MV-4-11 (cell line): ENCODE measurements at places on chromosomes 5 and 9.

DNA sequence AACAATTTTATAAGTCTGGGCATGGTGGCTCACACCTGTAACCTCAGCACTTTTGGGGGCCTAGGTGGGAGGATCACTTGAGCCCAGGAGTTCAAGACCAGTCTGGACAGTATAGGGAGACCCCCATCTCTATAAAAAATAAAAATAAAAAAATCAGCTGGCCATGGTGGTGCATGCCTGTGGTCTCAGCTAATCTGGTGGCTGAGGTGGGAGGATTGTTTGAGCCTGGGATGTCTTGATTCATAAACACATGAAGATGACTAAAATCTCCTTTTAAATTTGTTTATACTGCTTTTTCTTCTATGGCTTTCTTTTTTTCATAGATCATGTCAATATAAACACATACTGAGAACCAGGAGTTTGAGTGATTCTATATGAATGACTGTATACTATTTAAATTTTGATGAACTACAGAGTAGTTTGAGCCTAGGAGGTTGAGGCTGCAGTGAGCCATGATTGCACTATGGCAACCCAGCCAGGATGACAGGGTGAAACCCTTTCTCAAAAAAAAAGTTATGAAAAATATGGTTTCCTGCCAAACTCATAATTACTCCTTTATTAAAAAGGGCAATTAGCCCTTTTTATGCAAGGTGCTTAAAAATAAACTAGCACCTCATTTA, 14.2 kb downstream of the RIC1 start:
- no peak for DNase-seq

DNA sequence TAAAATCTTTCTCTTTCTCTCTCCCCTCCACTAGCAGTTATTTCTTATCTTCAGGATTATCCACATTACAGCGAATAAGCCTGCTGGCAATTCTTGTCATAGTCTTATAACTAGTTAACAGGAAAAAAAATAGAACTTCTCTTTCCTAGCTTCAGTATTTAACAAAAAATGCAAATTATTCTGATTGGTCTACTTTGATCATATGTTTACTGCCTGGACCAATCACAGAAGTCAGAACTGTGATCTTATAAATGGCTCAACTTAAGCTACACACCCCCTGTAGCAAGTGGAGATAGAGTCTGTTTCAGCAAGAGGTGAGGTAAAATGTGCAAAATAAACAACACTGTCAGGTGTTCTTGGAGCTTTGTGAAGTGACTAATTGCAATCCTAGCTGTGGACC, 389.4 kb upstream of the TUSC1 start:
- no peak for DNase-seq

- no peak for DNase-seq
Observed at GRCh38 chr9:10168241-10168640, 444.6 kb downstream of the PTPRD start.

GRCh38 chr9:6512085-6512657, 99.2 kb downstream of the UHRF2 start:
- no peak for DNase-seq

DNA sequence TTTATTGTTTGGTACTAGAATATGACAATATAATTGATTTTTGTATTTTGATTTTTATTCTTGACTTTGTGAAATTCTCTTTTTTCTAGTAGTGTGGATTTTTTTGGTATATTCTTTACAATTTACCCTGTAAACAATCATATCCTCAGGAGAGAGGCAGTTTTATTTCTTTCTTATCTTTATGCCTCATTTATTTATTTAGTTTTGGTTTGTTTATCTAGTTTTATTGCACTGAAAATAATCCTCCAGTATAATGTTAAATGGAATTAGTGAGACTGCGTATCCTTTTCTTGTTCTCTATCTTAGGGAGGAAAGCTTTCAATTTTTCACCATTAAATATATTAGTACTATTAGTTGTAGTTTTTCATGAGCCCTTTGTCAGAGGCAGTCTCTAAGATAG, 109.4 kb downstream of the MACROH2A1 start:
- no peak for DNase-seq

- peak; percentile 49 for DNase-seq
Observed at GRCh38 chr5:62779010-62779422, 200.4 kb downstream of the LRRC70 start.

- no peak for DNase-seq
Observed at GRCh38 chr5:62376064-62376463, 27.6 kb downstream of the DIMT1 start.

- DNase-seq = no peak
Observed at GRCh38 chr9:124574534-124575375, 67.6 kb upstream of the NR5A1 start.

DNA sequence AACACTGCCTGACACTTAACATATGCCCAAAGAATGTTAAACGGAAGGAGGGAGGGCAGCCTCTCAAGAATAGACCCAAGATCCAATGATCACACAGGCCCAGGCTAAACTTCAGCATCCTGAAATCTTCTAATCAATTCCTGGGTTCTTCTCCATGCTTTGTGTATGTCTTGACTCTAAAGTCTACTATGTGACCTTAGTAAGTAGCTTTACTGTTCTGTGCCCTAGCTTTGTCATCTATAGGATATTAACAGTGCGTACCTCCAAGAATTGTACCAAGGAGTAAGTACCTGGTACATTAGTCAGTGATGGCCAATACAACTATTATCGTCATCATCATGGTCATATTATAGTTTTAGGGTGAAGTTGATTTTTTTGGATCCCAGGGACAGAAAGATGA, 96.6 kb downstream of the SGCD start:
- no peak for DNase-seq

DNA sequence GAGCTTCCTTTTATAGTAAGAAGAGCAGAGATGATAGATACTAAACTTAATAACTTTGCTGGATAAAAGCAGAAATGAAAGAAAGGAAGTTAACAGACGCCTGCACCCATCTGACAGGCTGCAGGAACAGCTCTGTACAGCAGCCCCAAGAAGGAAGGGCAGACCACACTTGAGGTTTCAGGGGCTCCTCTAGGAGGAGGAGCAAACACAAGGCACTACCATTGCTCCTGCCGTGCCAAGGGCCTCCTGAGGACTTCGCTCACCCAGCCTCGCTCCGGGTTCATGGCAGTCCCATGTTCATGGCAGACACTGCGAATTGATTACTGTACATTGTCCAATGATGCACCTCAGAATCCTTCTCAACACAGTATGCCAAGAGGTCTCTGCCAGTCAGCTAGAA, 85.1 kb downstream of the AMBP start:
- DNase-seq = peak; percentile 96

- no peak for DNase-seq
Observed at GRCh38 chr9:126927419-126927818, 12.8 kb downstream of the RALGPS1 start.

DNA sequence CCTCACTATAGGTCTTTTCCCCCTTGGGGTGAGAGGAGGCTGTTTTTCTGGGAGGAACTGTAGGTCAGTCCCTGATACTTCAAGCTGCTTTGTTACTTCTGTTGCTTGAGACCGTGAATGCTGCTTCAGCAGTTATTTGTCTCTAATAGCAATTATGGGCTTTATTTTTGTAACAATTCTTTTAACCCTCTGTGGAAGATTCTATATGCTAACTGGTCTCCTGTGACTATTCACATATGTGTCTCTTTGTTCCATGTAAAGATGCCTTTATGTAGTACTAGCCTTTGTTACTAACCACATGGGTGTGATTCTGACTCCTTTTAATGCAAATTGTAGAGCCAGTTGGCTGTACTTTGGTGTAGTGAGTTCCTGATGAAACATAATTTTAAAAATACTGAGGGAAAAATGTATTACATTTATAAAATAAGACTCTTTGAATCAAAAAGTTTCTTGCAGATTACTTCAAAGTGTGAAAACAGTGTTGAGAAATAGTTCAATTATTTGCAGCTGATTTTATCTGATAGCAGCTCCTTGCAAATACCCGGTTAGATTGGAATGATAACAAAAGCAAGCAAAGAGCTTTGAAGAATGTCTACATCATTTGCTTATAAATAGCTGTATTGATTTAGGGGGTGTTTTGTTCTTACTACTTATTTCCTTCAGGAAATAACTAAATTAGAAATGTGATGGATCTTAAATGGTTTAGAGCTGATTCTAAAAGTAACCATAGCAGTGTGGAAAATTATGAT, 46.6 kb downstream of the ANGPTL2 start:
- no peak for DNase-seq

DNA sequence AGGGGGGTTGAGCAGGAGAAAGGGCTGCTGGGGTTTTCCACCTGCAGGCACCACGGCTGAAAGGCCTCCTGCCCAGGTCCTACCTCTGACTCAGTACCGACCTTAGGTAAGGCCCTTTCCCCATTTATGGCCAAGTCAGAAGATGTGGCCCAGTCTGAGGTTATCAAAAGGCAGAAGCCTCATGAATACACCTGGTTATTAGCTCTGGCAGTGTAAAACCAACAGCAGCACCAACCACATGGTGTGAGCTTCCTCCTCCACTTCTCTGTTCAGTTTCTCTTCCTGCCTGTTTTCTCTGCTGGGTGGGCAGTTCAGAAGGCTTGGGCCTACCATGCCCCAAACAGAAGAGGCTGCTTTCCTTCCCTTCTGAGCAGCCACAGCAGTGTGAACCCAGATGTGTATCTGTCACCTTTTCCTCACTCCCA, 86.9 kb downstream of the UGCG start:
- peak; percentile 84 for DNase-seq

- DNase-seq = no peak
Observed at GRCh38 chr5:31948006-31948405, 226.1 kb downstream of the GOLPH3 start.

DNA sequence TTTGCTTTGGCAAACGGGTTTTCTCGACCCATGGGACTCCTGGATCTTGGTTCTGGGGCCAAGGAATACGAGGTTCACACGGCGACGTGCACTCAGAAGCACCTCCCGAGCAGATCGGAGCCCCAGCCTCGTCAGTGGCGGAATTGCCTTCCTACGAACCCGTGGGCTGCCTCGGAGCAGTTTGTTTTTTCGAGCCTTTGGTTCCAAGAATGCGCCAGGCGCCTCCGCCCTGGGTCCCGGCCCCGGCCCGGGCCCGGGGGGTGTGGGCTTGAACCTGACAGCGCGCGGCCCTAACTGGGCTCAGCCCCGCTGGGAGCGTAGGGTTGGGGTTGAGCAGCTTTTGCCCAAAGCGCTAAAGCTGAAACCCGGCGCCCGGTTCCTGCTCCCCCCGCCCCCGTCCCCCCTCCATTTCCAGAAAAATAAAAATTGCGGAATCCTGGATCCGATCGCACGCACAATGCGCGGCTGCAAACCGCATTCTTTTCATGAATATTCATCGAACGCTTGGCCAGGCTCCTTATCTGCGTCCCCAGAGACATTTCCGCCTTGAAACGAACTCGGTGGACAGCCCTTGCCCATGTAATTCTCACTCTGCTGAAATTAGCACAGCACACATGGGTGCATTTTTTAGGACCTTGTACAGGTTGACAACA, 1.0 kb downstream of the BASP1 start:
- no peak for DNase-seq

DNA sequence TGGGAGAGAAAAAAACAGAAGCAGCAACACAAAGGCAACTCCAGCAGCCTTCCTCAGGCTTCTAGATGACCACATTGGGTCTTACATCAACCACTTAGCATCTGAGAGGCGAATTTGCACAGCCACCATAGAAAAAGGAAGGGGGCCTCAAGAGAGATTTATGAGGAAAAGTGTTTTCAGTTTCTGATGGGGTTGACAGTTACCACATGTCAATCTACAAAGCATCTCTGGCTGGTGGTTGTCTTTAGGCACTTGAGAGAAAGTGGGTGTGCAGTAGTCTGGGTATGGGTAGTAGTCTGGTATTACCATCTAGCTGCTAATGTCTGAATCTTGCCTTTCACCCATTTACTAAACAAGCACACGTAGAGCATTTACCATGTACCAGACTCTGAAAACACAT, 137.5 kb downstream of the BAAT start:
- peak; percentile 12 for DNase-seq

- peak; percentile 67 for DNase-seq
Observed at GRCh38 chr5:86974955-86975354, 292.7 kb upstream of the RASA1 start.

- no peak for DNase-seq
Observed at GRCh38 chr9:137632230-137633161, 13.7 kb downstream of the EHMT1 start.

GRCh38 chr5:110086658-110087388, 397.1 kb downstream of the MAN2A1 start:
- DNase-seq = peak; percentile 65

GRCh38 chr9:112316258-112316943, 17.0 kb downstream of the PTBP3 start:
- DNase-seq = no peak

- no peak for DNase-seq
Observed at GRCh38 chr5:90598293-90598692, 39.7 kb downstream of the ADGRV1 start.

DNA sequence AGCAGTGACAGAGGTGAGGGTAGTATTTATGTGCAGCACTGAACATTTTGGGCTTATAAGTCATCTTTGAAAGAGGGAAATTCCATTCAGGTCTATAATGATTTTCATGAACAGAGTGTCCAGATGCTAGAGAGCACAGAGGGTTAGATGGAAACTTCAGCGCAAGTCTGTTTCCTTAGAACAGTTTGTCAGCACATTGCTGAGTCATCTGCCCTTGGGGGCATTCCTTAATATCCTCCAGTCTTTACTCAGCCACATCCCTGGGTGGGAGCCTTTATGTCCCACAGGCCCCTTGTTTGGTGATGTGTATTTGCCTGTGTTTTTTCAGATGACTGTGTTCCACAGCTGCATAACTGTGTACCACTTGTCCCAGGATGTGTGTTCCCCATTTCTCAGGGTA, 138.5 kb upstream of the S1PR3 start:
- DNase-seq = peak; percentile 21

DNA sequence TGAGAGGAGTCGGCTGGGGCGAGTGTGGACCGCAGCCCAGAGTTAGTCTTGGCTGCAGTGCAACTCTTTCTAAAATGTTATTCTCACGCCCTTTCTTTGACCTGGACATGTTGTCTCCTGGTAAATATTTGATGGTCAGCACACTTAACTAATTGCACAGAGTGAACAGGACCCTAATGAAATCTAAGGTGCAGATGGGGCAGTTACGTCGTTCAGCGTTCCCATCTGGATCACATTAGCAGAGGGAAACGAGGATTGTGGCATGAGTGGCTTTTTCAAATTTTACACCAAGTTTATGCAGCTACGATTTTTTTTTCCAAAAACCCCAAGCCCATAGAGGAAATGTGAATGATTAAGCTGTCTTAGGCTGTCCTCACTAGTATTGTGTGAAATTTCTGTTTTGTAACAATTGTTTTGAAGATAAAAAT, 483 bp downstream of the C9orf85 start:
- no peak for DNase-seq

- DNase-seq = peak; percentile 58
Observed at GRCh38 chr9:69028754-69029153, 6.8 kb upstream of the FXN start.

- DNase-seq = no peak
Observed at GRCh38 chr5:92890841-92891244, 690.2 kb downstream of the NR2F1-AS1 start.
